ENCODE measurements at places on chromosomes 6 and 20. TPM values are rescaled to one million over a fixed set of nuclear protein-coding genes. Genes with fewer than 3 reads are reported as not detected.

ATP9A gene
- total RNA-seq: 14.1 TPM

BTNL2 gene
- not detected for total RNA-seq

PLA2G7 gene
- total RNA-seq: 0.06 TPM

SLC17A1 gene
- total RNA-seq: not detected

TCF21 gene
- total RNA-seq: 0.08 TPM

CST3 gene
- 428 TPM for total RNA-seq

LST1 gene
- not detected for total RNA-seq

TINAG gene
- not detected for total RNA-seq

C20orf144 gene
- 0.13 TPM for total RNA-seq

All from A549 treated with CORT108297 at 1 μM for 4 hours (cell line).